Fibroblast of skin of left biceps (primary cell): ENCODE measurements at places on chromosomes 13 and 19.

GRCh38 chr13:35690581-35691207, 214.2 kb upstream of the MAB21L1 start:
- no peak for DNase-seq

DNA sequence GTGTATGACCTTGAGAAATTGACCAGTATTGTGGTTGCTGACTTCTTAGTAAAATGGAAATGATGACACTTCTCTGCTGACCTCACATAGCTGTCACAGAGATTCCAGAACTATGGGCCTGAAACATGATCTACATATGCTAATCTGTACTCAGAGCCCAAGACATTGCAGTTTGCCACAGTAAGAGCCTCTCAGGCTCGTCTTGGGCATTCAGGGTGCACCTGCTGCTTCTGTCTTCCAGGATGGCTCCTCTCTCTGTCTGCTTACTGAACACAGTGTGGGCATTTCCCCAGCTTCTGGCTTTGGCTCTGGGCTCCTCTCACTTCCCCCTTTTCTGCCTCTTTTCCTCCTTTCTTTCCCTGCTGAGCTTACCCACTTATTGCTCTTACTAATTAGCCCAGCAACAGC, 22.3 kb upstream of the SLC46A3 start:
- DNase-seq: no peak

DNA sequence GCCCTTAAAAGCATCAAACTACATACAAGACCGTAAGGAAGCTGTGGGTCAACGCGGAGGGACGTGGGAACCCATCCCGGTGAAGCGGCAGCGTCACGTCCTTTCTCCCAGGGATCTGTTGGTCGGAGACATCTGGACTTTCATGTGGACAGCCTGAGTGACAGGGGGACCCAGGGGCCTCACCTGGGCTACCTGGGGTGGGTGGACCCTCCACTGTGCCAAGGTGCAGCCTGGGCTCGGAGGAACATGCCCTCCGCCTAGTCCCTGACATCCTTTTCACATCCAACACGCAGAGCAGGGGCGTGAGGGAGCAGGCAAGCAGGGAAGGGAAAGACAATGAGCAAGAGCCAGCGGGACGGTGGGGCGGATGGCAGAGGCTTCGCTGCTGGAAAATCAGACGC, 13.8 kb upstream of the GARIN5A start:
- DNase-seq: no peak

- DNase-seq: no peak
These were observed 12.8 kb upstream of the ZNF554 start for GRCh38 chr19:2806736-2807378.

DNA sequence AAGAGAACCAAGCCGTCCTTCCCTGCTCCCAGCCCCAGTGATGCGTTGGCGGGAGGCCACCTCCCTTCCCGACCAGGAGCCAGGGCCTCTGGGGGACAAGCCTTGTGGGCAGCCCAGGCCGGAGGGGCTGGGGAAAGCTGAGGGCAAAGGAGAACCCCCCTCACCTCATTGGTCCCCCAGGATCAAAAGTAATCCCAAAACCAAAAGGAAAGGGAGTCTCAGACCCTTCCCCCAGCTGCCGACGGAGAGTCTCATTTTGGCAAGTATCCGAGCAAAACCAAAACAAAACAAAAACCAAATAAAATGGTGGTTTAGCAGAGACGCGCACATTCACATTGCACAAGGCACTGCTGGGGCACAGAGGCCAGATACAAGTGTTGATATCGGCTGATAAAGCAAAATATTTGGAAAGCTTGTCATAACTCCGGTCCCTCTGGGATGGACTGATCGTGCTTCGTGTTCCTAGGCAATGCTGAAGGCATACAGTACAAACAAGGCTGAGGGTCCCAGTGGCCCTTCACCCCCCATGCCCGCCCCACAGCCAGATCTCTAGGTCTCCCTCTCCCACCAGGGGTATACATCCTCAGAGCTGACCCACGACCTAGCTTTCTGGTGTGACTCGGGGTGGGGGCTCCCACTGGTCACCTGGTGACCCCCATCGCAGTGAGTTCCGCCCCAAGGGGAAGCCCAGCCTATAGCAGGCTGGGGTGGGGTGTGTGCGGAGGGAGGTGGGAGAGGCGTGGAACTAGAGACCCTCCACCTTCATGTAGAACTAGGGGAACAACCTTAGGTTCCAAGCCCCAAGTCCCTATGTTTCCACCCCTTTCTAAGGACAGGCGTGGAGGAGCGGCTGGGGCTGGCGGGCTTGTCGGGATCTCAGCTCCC, 2.1 kb downstream of the CEBPA start:
- DNase-seq: no peak

DNA sequence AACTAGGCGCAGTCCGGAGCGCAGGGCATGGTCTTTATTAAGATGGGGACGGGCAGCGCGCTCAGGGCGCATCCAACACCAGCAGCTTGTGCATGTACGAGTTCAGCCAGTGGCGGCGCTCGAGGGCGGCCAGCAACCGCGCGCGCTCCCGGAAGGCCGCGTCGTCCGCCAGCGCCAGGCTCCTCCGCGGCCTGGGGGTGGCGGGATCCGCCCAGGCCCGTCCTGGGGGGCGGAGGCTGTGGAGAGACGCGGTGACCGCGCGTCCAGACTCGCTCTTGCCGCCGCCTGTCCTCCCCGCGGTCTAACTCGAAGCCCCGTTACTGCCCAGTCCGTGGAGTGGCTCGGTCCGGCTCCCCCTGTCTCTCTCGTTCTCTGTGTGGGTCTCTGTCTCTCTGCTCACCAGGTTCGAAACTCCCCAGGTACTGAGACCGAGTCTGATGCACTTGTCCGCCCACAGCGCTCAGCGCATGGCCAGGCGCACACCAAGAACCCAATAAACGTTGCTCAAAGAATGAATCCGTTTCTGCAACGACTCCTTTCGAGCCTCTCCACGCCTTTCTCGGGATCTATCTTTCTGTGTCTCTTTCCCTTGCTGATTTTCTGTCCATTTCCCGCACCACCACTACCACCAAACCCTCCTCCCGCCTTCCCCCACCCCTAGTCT, 702 bp downstream of the PTH2 start:
- DNase-seq: no peak

DNA sequence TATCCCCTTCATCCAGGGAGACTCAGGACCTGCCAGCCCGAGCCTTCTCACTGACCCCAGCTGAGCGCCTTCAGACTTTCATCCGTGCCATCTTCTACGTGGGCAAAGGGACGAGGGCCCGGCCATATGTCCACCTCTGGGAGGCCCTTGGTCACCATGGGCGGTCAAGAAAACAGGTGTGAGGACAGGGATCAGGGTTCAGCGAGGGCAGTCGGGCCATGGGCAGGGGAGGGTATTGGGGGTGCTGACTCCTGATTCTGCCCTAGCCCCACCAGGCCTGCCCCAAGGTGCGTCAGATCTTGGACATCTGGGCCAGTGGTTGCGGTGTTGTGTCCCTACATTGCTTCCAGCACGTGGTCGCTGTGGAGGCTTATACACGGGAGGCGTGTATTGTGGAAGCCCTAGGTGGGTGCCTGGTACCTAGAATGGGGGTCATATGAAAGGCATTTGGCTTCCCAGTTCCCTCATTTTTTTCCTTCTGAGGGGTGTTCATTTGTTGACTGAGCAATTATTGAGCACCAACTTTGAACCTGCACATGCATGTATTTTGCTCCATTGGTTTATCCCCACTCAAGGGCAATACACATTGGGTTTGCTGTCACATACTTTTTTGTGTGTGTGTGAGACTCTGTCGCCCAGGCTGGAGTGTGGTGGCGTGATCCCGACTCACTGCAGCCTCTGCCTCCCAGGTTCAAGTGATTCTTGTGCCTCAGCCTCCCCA, 3.9 kb downstream of the ANKLE1 start:
- DNase-seq: no peak

- DNase-seq: no peak
These were observed 60.2 kb upstream of the KL start for GRCh38 chr13:32955881-32956594.
